ENCODE measurements at places on chromosomes 1 and 21.

DNA sequence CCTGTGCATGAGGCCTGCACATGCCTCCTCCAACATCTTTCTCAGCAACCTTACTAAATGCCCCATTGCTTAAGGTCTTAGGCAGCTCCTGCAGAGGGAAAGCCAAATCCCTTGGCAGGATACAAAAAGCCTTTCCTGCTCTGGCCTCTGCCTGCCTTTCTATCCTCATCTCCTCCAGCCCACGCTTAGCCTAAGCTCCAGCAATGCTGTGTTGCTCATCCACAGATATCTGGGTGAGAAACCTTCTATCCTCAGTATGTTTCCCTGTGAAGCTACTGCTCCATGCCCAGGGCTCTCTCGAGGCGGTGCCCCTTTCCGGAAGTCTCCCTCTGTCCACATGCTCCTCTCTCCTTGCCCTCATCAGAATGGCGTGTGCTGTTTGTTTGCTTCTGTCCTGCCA, 37.0 kb upstream of the CCSAP start:
- no peak for DNase-seq

GRCh38 chr1:56855190-56855589, 593 bp downstream of the C8A start:
- no peak for DNase-seq

DNA sequence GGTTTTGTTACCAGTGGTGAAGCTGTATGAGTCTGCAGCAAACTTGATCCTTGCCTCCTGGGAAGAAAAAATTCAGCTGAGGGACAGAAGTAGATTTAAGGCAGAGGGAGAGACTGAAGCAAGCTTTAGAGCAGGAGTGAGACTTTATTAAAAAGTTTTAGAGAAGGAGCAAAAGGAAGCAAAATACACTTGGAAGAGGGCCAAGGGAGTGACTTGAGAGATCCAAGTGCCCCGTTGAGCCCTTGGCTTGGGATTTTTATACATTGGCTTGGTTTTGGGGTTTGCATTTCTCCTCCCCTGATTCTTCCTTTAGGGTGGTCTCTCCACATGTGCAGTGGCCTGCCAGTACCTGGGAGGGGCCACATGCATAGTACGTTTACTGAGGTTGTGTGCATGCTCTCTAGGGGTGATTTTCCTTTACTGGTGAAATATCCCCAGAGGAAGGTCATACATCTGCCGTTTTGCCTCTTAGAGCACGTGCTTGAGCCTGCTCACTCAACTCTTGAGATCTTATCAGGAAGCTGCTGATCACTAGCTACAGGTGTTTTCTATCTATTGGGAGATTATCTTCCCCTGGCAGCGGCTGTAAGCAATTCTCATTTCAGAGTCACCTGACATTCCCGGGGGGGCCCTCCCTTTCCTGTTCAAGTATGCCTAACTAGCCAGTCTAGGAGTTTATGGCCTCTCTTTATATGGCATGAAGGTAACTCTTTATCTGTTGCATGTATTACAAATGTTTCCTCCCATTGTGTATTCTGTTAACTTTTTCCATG, 20.3 kb downstream of the FASLG start:
- no peak for DNase-seq

GRCh38 chr1:227225715-227226346, 92.5 kb downstream of the CDC42BPA start:
- DNase-seq, result no peak
